ENCODE measurements at places on chromosomes 16 and 17.

DNA sequence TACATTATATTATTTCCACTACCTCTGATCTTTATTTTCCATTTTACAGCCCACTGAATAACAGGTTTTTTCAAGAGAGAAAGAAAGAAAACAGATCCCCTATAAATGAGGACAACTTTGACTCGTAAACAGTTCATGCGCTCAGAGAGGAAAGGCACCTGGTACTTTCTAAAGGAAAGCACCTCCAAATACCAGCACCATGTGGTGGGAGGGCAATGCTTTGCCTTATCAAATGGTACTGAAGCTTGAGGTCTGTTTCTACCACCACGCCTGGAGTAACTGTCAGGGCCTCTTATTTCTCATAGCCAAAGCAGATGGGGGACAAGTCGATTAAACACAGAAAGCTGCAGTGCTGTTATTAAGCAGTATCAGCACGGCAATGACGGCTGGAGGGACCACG, 510.3 kb upstream of the ZFHX3 start:
- no peak for DNase-seq

DNA sequence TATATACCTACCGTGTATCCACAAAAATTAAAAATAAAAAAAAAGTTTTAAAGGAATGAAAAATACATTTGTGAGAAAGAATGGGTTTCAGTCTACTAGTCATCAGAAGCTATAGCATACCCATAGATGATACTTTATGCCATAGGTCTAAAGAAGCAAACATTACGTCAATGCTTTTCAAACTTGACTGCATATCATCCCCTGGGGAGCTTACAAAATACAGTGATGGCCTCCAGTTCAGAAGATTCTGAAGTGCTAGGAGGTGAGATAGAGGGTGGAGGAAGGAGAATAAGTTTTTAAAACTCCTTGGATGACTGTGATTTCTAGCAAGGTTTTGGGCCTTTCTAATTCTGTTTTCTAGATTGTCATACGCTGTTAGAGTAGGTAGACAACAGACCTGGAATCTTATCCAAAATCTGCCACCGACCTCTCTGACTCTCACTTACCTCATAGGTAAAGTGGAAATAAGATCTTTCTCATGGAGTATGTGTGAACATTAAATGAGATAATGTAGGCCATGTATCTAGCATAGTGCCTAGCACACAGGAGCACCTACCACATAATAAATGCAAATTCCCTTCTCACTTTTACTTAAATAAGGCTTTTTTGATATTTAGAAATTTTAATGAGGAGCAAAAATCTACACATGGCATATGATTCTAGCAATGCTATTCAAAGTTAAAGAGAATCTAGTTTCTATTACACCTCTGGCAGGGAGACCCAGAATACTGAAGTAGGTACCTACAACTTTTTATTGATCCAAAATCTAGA, 12.4 kb downstream of the MMD start:
- no peak for DNase-seq

DNA sequence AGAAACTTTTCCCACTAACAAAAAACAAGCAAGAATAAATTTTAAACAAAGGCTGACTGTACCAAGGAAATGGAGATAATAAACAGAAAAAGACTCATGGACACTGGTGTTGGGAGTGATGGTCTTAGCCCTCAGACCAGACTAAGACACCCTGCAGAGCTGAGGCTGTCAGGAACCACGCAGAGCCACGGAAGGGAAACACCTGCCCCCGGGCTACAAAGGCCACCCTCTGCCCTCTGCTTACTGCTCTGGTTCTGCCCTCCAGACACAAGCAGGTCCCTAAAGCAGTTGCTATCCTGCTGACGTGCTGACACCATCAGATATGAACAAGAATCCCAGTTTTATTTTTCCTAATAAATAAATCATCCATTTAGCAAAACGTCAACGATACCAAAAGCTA, 80.0 kb downstream of the ANKRD11 start:
- DNase-seq: no peak

- DNase-seq: peak; percentile 38
Observed at GRCh38 chr17:36183001-36183971, 6.8 kb upstream of the TBC1D3B start.

- no peak for DNase-seq
Observed at GRCh38 chr17:35002876-35003551, 22.7 kb downstream of the LIG3 start.

- DNase-seq: no peak
Observed at GRCh38 chr17:72342061-72342460, 221.2 kb downstream of the SOX9 start.

- no peak for DNase-seq
Observed at GRCh38 chr16:31000671-31001382, 9.6 kb downstream of the STX1B start.

- DNase-seq: no peak
Observed at GRCh38 chr16:49499869-49500610, 126.4 kb downstream of the C16orf78 start.

DNA sequence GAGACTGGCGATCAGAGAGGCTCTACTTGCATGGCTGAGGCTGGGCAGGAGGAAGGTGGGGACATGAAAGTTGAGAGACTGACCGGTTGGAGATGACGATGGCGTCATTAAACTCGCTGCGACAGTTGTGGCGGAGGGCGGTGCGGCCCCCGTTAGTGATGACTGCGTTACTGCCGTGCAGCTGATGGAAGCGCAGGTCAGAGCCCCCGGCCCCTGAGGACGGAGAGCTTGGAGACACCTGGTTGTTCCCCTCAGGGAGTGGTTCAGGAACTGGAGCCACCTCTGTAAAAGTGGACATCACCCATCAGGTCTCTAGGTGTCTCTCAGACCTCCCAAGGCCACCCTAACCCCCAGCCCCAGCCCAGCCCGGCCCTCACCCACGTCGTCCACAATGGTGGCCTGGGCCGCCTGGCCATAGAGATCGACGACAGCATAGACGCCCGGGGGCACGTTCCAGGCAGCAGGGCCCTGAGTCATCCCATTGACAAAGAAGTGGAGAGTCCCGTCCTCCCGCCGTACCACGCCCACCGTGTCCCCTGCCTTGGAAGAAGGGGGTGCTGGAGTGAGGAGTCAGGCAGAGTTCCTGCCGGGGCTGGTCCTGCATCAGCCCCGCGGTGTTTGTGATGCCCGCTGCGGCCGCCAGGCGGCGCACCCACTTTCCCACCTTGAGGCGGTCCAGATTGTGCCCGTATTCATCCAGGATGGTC, 5.3 kb downstream of the NEURL4 start:
- no peak for DNase-seq

DNA sequence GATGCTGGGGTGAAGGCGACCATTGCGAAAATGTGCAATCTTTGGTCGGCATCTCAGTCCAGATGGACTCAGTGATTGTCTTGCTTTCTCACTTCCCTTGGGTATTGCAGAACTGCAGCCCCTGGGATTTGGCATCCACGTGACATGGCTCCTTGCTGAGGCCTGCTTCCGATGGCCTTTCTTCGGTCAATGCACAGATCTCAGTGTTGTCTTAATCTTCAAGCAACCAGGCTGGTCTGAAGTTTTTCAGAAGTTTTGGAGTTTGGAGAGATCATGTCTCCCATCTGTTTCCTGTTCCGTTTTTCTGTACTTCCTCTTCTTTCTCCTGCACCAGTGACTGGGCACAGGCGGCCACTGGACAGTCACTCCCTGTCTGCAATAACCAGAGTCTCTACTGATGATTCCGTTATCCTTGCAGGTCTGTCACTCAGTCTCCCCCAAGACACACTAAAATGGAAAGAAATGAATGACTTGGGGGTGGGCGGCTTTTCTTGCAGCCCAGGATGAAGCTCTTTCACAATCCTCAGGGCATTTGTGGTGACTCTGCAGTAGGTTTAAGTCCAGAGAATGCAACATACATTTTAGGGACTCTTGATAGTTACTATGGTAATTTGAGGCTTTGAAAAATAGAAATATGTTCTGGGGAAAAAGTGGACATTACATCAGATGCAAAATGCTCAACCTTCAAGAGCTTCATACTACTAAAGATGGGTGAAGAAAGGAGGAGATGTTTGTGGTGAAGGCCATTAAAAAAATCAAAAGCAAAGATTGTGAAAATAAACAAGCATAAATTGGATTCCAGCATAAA, 106.3 kb upstream of the ZFHX3 start:
- no peak for DNase-seq

- DNase-seq: no peak
Observed at GRCh38 chr17:72724267-72724666, 368.2 kb downstream of the SLC39A11 start.

DNA sequence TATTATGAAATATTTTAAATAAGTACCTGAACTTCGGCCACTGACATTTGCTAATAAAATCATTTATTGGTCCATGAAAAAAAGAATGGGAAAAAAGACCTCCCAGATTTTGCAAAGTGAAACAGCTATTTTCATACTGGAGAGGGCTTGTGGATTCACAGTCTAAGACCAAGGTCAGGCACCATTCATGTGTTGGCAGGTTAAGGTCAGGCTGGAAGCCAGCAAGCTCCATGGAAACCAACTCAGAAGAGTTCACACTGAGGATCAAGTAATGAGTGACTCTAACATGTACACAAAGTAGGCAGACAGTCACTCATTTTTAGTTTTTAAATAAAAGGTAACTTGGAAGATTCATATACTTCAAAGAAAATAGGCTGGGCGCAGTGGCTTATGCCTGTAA, 3.4 kb downstream of the DNAJA2 start:
- DNase-seq: no peak

GRCh38 chr17:57899822-57900221, 50.0 kb upstream of the MRPS23 start:
- no peak for DNase-seq

GRCh38 chr17:66357037-66357436, 54.6 kb downstream of the PRKCA start:
- DNase-seq: no peak

GRCh38 chr17:45432405-45433158, at the start of gene ARHGAP27:
Gene ARHGAP27 (minus strand): TSS chr17:45432870. CDS start chr17:45430279, 2,591 bp downstream.
- DNase-seq: no peak

DNA sequence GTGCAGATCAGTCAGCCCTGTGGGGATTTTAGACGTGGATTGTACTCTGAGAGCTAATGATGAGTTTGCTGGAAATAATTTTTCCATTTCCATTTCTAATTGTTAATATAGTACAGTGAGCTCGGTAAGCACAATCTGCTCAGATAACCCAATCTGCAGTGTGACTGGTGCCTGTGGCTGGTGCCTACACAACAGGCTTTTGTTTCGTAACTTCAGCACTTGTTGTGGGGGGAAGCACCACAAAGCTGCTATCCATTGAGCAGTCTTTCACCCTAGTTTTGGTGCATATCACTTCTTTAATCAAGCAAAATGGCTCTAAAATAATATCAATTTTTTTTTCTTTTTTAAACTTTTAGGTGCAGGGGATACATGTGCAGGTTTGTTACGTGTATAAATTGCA, 534.9 kb upstream of the HSBP1 start:
- no peak for DNase-seq

- DNase-seq: no peak
Observed at GRCh38 chr17:12290207-12290606, 269.5 kb downstream of the MAP2K4 start.

DNA sequence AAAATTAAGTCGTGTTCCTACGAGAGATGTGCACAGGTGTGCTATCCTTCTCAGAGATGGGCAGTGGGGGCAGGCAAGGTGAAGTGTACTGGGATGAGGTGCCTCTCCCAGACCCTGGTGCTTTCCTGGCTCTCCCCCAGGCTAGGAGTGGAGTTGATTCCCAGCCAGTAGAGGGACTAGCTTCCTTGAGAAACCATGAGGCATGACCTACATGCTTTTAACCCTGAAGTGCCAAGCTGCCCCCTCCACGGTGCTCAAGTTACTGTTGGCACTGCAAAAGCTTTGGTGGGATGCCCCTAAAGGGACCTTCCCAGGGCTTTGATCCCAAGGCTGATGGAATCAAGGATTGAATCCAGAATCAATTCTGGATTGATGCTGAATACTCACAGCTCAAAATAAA, 47.0 kb upstream of the SREBF1 start:
- DNase-seq: no peak

DNA sequence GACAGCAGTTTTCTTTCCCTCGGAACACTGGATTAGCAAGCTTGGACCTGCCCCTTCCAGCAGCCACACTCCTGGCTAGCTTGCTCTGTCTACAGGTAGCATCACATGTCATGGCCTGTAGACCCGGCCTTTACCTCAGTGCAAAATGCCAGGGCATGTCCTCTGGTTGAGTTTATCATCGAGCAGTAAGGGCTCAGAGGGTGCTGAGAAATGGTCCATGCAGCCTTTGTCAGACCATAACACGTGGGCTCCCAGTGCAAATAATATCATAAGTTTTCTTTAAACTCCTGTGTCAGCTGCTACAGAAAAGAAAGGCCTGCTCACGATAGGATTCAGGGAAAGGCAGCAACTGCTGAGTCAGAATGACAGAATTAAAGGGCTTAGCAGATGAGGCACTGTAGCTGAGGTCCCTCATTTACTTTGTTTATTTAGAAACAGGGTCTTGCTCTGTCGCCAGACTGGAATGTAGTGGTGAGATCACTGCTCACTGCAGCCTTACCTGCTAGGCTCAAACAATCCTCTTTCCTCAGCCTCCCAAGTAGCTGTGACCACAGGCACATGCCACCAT, 8.0 kb upstream of the GNA13 start:
- no peak for DNase-seq

- no peak for DNase-seq
Observed at GRCh38 chr17:32382526-32383223, 32.7 kb downstream of the ZNF207 start.

DNA sequence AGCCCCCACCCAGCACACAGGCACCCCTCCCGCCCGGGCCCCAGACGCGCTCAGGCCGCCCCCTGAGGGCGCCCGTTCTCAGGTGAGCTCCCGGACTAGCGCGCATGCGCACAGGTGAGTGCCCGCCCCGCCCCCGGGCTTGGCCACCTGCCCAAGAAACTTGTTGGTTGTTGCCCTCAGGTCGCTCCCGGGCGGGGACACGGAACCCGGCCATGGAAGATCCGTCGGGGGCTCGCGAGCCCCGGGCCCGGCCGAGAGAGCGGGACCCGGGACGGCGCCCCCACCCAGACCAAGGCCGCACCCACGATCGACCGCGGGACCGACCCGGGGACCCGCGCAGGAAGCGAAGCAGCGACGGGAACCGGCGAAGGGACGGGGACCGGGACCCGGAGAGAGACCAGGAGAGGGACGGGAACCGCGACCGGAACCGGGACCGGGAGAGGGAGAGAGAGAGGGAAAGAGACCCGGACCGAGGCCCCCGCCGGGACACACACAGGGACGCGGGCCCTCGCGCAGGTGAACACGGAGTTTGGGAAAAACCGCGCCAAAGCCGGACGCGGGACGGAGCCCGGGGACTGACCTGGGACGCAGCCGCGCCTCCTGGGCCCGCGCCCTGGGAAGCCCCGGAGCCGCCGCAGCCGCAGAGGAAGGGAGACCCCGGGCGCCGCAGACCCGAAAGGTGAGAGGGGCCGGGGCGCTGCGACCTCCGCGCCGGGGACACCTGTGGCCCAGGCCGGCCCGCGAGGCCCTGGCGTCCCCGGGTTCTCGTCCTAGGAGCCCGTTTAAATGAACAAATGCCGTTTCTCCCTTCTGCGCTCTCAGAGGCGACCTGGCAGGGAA, at the start of gene MARVELD3:
Gene MARVELD3 (plus strand): TSS at position 167 of the 840 bp plus-strand sequence. CDS start 46 bp downstream, at position 213.
- no peak for DNase-seq

All from NCI-H187 (cell line).